ENCODE measurements at places on chromosomes 7 and 10.

- DNase-seq: no peak
Observed at GRCh38 chr10:21740989-21741388, 207.0 kb downstream of the MLLT10 start.

- DNase-seq: no peak
Observed at GRCh38 chr7:116180302-116180701, 30.0 kb upstream of the TES start.

- DNase-seq: no peak
Observed at GRCh38 chr10:126075009-126075408, 178.6 kb downstream of the FANK1 start.

GRCh38 chr10:49135575-49136313, 1.9 kb upstream of the FAM170B start:
- no peak for DNase-seq

- DNase-seq: no peak
Observed at GRCh38 chr10:78744491-78745090, 324.2 kb upstream of the ZMIZ1 start.

GRCh38 chr10:19077276-19077675, 28.7 kb downstream of the MALRD1 start:
- no peak for DNase-seq

DNA sequence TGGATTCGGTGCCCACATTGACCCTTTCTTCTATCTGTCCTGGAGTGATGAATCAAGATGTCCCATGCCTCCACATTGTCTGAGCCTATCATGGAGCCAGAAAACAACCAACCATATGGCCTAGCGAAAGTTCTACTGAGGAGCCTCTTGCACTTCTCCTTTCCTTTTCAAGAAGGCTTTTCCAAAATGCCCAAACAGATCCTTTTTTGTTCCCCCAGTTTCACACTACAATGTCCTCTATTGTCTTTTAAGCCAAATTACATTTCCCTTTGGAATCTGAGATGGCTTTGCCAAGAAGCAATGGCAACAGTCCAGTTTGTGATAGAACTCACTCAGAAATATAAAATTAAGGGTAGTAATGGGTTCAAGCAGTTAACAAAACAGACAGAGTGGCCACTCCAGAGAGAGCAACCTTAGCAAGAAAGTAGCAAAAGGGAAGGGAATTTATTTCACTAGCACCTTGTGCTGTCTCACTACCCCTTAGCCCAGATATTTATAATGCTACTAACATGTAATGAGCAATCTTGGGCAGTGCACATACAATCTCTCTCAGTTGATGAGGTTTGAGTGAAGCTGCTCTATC, 194.6 kb upstream of the PDE1C start:
- no peak for DNase-seq

DNA sequence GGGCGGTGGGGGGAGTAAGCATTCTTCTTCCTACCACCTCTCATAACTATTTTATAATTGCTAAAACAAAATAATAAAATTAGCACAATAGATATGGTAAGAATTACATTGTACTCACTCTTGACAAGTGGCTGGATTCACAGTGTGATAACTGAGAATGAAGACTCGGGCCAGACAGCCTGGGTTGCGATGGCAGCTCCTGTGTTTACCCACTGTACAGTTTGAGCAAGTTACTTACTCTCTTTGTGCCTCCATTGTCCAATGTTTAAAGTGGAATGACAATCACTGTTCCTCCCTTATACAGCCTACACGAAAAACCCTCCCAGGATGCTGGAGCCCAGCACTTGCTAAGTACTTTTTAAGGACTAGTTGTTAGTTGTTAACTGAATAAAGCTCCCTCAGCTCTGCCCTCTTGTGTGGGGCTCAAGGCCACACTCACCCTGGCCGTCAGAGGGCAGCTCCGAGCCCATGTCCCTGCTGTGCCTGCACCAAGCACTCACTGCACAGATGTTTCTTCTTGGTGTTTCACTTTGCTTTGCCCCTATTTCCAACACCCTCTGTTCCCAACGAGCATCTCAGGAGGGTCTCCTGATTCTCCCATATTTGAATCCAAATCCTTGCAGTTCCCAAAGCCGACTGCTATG, 56.4 kb upstream of the NPS start:
- DNase-seq: no peak

GRCh38 chr10:109967739-109968088, 40.1 kb upstream of the ADD3 start:
- DNase-seq: no peak

- DNase-seq: no peak
Observed at GRCh38 chr7:20329389-20330238, 1.1 kb upstream of the ITGB8 start.

DNA sequence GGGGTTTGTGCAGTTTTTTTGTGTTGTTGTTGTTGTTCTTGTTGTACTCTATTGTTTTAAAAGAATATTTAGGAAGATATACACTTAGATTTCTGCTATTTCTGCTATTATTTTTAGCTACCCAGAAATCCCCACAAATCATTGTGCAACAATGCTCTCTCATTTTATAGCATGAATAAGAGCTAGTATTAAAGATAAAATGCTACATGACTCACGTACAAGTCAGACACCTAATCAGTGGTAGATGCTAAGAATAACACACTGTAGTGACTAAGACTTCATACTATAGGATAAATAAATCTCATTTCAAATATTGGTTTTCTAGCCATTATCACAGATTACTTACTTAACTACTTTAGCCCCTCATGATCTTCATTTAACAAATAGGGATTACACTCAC, 920.5 kb downstream of the KCNMA1 start:
- no peak for DNase-seq

- DNase-seq: no peak
Observed at GRCh38 chr10:110944792-110945396, 25.5 kb downstream of the SHOC2 start.

GRCh38 chr7:29040579-29040925, 82.4 kb upstream of the TRIL start:
- no peak for DNase-seq

GRCh38 chr10:47309408-47310089, 9.6 kb downstream of the GDF10 start:
- DNase-seq: no peak

DNA sequence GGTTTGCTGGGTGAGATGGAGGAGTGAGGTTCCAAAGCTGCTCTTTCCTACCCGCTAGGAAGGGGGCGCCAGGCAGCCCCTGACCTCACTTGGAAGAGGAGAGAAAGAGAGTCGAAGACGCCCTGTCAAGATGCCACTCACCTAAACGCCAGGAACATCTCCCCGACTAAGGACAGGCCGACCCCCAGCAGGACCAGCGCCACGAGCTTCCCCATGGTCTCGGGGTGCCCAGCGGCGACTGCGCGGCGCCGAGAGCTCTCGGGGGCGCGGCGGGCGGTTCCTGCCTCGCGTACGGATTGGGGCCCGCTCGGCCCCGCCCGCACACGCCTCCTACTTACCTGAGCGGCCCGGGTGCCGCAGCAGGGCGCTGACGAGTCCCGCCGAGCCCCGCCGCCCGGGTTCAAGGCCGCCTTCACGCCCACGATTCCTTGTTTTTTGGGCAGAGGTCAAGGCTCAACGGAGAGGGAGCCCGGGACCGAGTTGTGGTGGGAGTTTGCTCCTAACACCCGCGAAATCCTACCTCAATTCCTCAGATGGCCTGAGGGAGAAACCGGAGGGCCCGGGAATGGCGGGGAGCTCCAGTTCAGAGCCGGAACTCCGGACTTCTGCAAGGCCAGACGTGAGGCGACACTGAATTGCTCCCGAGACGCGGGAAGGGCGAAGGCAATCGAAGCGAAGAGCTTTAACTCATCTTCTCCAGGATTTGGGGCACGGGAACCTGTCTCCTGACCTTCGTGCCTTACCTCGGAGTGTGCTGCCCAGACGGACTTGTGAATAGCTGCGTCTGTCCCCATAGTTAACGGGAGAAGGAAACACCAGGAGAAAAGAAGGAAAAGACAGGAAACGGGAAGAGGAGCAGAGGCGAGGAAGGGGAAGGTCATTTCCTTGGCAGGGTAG, at the start of gene PON3:
Gene PON3 (minus strand): TSS at position 240 of the 897 bp plus-strand sequence. CDS start 25 bp downstream, at position 215.
- DNase-seq: no peak

Data from effector CD8-positive, alpha-beta T cell (primary cell).